ENCODE measurements at places on chromosomes 5 and 9.

DNA sequence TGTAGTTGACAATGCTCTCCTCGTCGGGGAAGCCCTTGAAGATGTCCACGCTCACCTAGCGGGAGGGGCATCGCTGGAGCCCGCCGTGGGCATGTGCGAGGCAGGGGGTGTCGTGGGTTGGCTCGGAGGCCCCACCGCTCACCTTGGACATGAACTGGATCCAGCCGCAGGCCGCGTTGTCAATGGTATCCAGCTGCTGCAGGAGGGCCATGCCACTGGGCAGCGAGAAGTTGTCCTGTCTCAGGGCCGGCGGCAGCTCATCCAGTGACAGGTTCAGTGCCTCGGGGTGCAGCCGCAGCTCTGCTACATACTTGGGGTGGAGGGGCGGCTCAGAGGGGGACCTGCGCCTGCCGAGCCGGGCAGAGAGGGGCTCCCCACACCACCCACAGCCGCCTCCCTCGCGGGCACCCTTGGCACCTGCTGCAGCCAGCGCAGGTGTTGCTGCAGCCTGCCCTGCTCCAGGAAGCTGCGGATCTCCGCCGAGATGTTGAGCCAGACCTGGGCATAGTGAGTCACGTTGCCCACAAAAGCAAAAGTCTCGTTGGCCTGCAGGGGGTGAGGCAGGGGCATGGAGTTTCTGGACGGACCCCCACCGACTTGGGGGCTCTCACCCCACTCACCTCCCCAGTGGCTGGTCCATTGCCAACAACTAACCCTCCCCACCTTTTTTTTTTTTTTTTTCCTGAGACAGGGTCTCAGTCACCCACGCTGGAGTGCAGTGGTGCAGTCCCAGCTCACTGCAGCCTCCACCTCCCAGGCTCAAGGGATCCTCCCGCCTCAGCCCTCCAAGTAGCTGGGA, 9.1 kb downstream of the ABCA2 start:
- DNase-seq = no peak

- DNase-seq = peak; percentile 12
Measured at GRCh38 chr9:7844242-7844641, 44.7 kb upstream of the DMAC1 start.

- DNase-seq = no peak
Measured at GRCh38 chr9:124654431-124654830, 116.7 kb downstream of the NR6A1 start.

GRCh38 chr9:3517377-3518048, 8.3 kb downstream of the RFX3 start:
- DNase-seq = no peak

- DNase-seq = no peak
Measured at GRCh38 chr9:20227166-20227874, 395.0 kb downstream of the MLLT3 start.

- no peak for DNase-seq
Measured at GRCh38 chr5:2387634-2388325, 363.7 kb downstream of the IRX2 start.

DNA sequence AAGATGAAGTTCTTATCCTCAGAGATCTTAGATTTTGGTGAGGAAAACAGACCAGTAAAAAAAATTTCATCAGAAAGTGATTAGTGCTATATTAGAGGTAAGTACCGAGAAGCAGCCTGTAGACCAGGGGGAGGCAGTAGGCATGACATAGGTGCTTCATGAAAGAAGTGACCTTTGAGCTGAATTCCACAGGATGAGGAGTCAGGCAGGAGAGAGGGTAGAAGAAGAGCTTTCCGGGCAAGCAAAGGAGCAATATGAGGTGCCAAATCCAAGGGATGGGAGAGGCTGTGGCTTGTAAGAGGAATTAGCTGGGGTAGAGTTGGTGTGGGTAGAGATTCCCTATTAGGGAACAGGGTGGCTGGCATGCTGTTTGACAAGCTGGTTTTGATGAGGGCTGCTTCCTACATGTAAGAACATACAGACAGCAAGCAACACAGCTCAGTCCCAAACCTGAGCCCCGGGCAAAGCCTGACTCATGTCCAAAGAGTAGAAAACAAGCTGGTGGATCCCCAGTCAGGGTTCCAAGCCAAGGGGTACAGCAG, 48.4 kb upstream of the PWWP2A start:
- no peak for DNase-seq

DNA sequence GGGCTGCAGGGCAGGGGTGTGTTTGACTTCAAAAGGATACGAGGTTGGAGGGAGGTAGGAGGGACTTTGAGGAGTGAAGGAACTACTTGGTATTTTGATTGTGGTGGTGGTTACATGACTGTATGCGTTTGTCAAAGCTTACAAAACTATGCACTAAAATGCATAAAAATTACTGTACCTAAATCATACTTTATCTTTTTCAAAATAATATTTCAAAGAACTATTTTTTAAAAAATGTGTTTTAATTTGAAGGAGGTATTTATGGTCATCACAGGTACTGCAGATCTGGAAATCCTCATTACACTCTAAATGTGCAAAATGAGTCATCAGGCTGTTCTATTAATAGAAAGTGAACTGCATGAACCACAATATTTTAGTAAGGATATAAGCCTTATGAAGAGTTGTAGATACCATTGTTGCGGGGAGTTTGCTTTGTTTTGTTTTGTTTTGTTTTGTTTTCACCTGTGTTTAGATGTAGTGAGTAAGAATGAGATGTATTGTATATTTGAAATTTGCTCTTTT, 116.9 kb downstream of the ARRDC3 start:
- peak; percentile 64 for DNase-seq

- DNase-seq = no peak
Measured at GRCh38 chr9:91843093-91843492, 106.9 kb downstream of the ROR2 start.

DNA sequence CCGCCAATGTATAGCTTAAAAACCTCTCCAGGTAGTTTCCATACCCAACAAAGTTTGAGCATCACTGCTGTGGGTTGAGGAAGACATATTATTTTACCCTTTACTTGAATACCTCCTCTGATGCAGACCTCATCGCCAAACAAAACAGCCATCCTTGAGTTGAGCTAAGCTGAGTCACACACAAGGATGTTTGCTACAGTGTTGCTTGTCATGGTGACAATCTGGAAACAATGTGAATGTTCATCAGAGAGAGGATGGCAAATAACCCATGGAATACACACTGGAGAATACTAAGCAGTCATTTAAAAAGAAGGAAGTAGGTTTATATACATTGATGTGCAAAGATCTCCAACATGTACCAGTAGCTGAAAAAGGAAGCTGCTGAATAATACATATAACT, 41.1 kb upstream of the TCF7 start:
- no peak for DNase-seq

DNA sequence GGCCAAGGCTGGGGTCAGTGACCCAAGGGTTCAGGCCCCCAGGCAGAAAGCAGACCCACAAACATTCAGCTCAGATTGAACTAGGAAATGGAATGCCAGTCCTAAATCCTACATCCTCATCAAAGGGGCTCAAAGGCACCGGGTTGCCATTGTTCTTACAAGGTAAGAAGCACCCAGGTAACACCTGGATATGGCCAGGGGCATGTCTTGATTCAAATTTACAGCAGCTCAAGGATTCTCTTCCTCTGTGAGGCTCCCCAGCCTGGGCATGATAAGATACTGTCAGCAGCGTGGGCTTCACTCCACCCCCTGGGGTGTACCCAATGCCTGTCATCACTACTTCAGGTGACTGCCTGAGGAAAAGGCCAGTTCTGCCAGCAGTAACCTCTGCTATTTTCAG, 92.1 kb upstream of the FSTL4 start:
- DNase-seq = no peak

Measured in urothelium cell line (cell line).